Fibroblast of skin of back (primary cell): ENCODE measurements at places on chromosomes 3 and 15.

DNA sequence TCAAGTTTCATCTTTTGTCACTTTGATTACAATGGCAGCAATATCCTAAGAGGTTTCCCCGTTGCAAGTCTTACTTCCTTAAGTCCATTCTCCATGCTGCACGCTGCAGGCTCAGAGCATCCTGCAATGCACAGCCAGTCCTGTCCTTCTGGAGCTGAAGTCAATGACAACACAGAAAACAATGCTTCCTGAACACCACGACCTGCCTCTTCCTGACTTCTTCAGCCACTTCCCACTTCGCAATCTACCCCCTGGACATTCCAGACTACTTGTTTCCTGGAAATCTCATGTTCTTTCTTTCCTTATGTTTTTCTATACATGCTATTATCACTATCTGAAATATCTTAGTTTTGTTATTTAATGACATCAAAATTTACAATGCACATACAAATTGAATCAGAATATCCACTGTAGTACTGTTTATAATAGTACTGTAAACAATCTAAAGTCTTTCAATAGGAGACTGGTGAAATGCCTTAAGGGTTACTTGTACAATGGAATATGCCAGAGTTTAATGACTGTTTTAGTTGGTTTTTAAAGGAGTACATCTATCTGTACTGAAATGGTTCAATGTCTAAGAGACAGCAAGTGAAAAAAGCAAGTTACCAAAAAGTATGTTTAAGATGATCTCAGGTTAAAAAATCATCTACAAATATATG is 113.7 kb upstream of the PRTG start:
- no peak for DNase-seq

DNA sequence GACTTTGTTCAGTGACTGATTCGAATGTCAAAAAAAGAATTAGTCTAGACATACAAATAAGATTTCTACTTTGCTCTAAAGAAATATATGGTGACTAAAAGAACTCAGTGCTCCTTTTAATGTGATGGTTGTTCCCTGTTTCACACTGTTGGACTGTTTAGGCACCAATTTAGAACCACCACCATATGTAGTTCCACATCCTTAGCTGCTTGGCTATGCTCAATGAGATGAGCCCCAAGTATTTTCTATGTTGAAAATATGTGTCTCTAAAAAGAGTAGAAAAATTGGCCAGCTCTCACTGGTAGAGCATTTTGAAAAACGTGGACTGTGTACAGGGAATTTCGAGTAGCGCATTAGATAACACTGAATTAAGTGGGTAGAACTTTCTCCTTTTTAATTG is 167.3 kb downstream of the GOLIM4 start:
- no peak for DNase-seq

GRCh38 chr3:155320934-155321333 is 27.5 kb upstream of the STRIT1 start:
- DNase-seq, result no peak

GRCh38 chr3:5194801-5195509 is 7.4 kb downstream of the EDEM1 start:
- peak; percentile 71 for DNase-seq

GRCh38 chr3:106342386-106342785 is 473.6 kb upstream of the CBLB start:
- DNase-seq, result no peak

DNA sequence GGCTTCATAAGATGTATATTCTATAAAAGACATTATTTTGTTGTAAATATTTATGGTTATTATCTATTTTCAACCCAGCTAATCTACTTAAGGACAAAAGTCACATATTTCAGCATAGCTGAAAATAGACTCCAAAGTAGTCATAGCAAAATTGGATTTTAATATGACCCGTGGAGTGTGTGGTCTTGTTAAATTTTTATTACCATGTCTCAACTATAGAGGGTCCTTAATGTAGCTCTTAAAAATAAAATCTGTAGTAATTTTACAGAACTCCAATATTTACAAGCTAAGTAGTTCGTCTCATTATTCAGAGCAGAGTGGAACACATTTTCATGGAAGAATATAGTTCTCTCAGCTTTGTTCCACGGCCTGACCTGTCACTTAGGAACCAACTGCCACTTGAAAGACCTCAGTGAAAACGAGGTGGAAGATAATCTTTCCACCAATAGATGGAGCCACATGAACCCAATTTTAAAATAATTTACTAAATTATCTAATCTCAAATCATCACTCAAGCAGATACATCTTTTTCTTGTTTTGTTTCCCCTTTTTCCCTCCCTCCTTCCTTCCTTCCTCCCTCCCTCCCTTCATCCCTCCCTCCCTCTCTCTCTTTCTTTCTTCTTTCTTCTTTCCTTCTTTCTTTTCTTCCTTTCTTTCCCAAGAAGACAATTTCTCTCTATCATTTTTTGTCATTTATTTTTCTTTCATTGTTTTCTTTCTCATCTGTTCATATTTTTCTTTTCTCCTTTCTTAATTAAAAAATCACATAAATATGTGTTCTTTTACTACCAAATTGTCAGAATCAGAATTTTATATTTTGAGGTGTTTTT is 97.2 kb downstream of the CLDN1 start:
- DNase-seq, result peak; percentile 29

DNA sequence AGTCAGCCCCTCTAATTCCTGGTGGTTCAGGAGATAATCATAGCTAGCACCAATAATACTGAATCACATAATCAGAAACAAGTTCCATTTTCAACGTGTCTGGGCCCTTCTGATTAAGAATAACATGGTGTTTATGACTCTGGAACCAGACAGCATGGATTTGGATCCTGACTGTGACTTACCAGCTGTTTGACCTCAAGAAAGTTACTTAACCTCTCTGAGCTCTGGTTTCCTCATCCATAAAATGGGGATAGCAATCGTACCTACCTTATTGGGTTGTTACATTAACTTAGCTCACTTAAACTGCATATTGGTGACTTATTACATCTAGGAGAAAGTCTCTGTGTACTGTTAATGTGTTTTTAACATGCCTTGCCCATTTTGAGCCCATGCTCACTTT is 10.7 kb upstream of the TMEM40 start:
- DNase-seq, result no peak

- peak; percentile 80 for DNase-seq
Observed at GRCh38 chr3:36372534-36372935, 7.8 kb upstream of the STAC start.

- DNase-seq, result no peak
Observed at GRCh38 chr3:170967126-170967525, 58.7 kb upstream of the EIF5A2 start.

DNA sequence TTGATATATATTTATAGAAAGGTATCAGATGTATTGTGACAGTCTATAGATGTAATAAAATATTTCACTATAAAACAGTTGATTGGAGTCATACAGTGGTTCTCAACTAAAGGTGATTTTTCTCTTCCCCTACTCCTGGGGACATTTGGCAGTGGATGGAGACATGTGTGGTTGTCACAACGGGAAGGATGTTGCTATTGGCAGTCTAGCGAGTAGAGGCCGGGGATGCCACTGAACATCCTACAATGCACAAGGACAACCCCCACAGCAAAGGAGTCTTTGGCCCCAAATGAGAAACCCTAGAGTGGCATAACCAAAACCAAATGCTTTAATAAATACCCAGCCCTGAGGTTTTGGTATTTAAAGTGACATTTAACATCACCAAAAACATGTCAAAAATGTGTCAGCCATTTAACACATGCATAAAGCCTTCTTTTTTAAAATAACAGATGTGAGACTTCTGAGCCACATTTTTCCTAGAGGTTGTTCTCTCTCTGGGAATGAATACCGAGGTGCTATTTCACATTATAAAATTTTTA is 367.5 kb downstream of the PTPRG start:
- peak; percentile 27 for DNase-seq

GRCh38 chr3:163878396-163878795 is 1199.9 kb downstream of the SI start:
- DNase-seq, result no peak

DNA sequence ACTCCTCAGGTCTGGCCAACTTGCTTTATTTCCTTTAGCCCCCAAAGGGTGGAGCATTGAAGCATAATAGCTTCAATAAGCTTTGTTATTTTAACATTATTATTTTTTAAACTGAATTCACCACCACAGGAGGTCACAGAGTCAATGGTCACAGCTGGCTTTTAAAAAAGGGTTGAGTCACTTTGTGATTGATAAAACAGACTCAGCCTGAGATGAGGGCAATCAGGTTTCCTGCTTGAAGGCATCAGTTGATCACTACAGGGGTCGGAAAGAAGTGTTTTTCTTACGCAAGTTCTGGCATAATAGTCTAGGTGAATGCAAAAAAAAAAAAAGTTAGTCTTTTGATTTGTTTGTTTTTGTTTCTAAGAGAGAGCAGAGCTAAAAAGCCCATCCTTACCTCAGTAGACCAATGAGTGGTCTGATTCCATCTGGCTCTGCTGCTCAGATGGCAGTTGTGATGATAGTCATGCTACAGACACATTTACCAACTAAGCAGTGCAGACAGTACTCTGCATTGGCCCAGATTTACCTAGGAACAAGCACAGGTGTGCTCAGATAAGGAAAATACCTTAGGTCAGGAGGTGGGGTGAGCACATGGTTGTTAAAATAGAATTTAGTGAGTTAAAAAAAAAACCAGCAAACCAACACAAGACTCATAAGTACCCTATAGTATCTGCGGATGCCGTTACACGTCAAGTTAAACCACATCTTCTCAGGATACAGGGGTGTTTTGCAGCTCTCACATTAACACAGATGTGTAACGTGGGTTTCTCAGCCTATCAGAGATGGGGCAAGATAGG is 22.6 kb downstream of the ZNF80 start:
- DNase-seq, result no peak

DNA sequence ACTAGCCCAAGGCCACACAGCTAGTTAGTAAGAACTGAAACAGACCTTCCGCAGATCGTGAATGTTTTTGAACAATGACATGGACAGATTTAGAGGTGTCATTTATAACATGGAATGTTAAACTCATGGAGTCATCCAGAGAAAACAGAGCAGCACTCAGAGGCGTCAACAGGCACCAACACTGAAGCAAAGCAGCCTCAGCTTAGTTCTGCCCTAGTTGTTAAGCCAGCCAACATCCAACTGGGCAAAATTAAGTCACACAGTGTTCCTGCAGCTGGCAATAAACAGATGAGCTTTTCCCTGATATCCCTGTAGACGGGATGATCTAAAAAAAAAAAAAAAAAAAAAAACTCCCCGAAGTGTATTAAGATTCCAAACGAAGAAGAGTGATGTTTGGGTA is 13.6 kb downstream of the DCLK3 start:
- no peak for DNase-seq

DNA sequence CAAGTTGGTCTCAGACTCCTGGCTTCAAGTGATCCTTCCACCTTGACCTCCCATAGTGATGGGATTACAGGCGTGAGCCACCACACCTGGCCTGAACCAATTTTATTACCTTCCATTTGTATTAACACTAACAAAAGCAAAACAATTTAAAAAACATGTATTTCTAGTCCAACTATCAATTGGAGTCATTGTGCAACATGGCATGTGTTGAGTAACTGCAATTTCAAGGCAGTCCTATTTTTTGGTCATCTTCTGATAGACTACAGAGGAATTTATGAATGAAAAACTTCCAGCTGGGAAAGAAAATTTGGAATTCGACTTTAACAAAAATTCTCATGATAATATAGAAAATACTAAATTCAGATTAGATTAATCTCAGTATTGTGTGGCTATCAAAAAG is 16.8 kb downstream of the SPTSSB start:
- no peak for DNase-seq

DNA sequence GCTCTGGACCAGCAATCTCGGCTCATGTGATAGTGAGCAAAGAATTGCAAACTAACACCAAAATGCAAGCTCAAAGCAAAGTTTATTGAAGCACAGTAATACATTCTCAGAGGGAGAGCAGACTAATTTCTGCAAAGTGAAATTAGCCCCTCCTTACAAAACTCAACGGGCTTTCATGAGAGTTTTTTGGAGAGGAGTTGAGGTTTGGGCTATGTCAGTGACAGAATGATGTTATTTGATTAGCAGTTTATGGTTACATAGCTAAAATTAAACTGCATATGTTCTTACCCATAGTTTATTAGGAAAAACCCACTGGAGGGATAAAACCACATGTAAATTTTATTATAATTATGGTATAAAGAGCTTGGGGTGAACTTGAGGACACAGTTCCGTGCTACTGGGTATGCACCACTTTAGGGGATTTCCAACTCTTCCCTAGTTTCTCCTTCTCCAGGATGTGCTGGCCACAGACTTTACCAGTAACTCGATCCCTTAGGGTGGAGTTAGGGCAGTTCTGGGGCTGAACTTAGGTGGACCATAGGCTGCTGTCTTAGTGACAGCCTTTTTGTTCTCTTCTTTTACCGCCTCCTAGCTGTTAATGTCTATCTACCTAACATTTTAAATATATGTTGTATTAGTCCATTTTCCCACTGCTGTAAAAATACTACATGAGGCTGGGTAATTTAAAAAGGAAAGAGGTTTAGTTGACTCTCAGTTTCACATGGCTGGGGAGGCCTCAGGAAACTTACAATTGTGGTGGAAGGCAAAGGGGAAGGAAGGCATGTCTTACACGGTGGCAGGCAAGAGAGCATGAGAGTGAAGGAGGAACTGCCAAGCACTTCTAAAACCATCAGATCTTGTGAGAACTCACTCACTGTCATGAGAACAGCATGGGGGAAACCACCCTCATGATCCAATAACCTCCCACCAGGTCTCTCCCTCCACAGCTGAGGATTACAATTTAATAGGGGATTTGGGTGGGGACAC is 8.9 kb upstream of the AADACL2 start:
- peak; percentile 28 for DNase-seq

DNA sequence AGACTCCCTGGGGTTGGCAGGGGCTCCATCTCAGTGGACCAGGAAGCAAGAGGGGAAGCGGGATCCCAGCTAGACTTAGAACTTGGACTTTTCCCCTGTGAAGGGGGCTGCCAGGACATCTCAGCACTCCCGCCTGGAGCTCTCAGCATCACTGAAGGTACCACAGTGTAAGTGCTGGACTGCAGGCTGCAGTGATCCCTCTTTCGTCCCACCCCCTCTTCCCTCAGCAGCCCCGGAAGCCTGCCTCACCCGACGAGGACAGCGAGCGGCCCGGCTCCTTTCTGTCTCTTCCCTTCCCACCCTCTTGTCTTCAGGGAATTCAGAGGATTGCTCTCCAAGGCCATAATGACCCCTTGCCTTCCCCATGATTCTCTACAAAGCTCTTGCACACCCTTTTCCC is 94.4 kb downstream of the ANP32A start:
- DNase-seq, result no peak

DNA sequence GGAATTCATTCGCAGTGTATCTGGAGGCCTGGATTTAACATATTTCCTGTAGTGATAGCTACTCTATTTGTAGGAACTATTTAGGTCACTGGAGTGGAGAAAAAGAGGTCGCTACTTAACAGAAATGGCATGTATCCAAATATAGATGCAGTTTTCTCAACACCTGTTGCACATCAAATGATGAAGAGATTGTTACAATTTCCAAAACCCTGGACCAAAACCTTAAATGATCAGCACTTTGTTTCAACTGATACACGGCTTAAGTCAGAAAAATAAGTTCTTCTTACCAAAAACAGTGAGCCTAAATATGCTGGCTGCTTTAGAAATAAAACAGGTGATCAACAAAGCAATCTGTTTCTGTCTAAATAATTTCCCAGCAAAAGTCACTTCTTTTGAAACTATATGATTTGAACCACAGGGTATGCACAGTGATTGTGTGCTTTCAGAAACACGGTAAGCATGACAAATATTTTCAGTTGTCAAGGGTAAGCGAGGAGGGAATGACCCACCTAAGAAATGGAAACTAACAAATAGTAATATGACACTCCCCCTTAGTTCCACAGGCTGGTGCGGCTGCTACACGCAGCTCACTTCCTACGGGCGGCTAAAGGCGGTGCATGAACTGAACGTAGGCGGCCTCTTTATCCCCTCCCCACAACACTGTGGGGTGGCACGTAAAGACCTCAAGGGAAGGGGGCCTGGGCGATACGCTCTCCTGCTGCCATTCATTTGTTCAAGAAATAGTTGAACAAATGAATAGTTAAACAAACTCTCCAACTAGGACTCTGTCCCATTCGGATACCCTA is 1.1 kb downstream of the EHD4 start:
- DNase-seq, result peak; percentile 61
